Brain pericyte (primary cell): ENCODE measurements at places on chromosomes 1 and 21.
A peak's percentile ranks its signal among the peaks of the same experiment; 100 is the strongest.

DNA sequence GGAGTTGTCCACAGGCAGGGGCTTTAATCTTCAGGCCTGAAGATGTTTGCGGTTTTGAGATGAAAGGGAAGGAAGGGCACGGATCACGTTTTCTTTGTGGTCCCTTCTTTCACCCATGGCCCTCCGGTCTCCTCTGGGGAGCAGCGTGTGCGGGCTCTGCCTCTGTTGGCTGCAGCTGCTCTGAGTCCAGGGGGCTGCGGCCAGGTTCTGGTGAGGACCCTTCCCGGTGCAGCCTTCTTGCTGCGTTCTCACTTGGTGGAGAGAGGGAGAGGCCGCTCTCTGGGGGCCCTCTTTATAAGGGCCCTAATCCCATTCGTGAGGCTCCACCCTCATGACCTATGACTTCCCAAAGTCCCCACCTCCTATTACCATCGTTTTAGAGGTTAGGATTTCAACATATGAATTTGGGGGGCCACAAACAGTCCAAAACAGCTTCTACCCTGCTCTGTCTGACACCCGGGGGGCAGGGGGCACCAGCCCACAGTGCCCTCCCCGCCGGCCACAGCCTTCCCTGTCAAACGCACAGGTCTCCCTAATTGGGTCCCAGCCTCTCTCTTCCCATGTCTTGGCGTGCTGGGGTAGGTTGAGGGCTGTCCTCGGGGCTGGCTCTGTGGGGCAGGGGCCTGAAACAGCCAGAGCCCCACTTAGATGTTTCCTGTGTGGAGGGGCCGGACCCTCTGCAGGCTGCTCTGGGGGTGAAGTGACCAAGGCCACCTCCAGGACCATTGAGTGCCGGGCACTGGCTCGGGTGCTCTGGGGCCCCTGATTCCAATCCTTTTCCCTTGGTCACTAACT, 100.1 kb upstream of the C1orf174 start:
- no peak for DNase-seq

DNA sequence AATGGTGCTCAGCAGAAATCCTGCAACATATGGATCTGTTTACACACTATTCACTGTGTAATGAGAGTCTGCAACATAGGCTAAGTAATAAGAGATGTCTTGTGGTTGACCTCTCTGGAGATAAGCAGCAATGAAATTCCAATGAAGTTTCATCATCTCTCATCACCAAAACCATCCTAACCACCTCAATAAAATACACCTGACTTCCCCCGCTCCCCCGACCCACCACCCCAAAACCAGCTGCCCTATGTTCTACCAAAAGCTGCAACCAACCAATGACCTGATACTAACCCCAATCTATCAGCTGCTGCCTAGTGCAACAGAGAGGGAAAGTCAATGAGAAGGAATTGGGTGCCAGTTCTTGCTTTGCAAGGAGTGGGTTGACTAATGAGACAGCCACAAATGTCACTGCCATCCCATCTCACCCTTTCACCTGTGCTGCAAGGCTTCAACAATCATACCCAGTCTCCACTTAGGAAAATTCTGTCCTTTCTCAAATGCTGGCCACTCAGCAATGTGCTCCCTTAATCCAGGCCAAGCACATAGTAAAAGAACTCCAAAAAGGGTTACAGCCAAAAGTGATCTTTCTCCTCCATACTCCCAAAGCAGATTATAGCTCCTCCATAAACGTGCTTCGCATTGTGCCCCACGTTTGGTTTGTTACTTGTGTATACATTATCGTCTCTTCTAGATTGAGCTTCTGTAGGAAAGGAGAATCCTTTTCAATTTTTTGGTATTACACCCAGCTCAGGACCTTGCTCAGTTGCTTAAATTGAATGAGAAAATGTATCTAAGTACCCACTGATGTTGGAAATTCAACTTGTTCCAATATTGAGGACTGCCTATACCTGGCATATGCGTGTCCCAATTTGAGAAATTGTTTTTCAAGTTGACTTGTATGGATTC, 29.0 kb downstream of the MRPL39 start:
- no peak for DNase-seq

DNA sequence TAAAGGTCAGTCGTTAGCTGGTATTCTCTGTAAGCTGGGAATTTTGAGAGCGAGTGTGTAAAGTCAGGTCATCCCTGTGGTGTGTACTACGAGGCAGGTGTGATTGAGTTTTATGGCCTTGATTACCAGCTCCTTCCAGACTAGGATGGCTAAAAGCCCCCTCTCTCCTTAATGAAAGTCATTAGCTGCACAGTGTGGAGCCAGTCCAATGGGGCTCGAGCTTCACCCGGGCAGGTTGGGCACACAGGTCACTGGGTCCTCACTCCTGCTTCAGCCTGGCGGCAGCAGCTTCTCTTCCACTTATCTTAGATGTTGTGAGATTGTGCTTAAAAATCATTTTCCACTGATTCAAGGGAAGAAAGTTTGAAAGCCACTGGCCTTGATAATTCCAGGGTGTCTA, 3.0 kb downstream of the DMRTB1 start:
- no peak for DNase-seq

DNA sequence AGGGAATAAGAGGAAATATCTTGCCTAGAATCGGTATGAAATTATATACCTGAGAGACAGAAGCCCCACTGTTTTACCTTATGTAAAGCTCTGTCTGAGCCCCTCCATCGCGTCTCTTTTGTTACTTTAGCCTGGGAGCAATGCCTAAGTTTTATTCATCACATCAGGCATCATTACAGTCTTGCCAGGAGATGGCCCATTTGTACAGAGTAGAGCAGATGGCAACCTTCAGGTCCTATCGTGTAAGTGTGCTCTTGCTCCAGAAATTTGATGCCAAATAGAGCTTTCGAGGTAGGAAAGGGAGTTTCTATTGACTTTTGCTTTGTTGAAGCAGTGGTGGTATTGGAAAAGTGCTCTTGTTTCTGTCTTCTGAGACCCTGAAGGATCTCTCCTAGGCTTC, 24.9 kb downstream of the CFAP126 start:
- DNase-seq: no peak

GRCh38 chr1:20380616-20381035, 90.0 kb downstream of the VWA5B1 start:
- DNase-seq: no peak

DNA sequence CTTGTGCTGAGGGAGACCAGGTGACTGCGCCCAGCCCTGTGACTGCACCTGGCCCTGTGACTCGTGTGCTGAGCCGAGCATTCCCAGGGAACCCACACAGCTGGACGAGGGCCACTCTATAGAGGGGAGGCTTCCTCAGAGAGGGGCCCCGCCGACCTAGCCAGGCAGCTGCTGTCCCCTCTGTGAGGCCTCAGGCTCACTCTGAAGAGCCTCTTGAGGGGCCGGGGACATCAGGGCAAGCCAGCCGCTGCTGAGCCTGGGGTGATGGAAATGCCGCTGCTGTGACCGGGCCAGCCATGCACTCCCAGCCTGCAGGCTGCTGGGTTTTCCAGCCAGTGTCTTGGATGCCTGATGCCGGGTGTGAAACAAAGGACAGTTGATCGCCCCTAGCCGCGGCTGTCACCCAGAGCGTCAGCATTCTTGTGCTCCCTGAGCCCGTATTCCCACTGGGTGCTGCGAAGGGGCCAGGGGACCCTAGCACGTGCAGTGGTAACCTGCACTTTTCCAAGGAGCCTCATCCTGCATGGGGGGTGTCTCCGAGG, 17.5 kb downstream of the PFKL start:
- no peak for DNase-seq

- no peak for DNase-seq
Observed at GRCh38 chr1:180923021-180923841, 10.5 kb downstream of the KIAA1614 start.

- no peak for DNase-seq
Observed at GRCh38 chr21:26597981-26598380, 24.9 kb upstream of the CYYR1 start.

- DNase-seq: no peak
Observed at GRCh38 chr1:202438393-202439174, 90.1 kb downstream of the PPP1R12B start.

DNA sequence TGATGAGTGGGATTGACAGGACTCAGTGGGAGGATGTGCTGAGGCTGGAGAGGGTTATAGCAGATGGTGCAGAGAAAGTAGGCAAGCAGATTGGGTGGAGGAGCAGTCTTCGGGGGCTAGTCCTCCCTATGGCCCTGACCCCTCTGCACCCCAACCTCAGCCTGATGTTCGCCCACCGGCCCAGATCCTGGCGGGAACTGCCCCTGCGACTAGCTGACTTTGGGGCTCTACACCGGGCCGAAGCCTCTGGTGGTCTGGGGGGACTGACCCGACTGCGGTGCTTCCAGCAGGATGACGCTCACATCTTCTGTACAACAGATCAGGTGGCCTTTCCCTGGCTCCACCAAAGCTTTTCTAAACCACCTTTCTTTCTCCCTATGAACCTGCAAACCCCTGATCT, 9.6 kb upstream of the ECM1 start:
- DNase-seq: no peak

- DNase-seq: no peak
Observed at GRCh38 chr1:191752342-191752741, 405.9 kb upstream of the RGS18 start.

DNA sequence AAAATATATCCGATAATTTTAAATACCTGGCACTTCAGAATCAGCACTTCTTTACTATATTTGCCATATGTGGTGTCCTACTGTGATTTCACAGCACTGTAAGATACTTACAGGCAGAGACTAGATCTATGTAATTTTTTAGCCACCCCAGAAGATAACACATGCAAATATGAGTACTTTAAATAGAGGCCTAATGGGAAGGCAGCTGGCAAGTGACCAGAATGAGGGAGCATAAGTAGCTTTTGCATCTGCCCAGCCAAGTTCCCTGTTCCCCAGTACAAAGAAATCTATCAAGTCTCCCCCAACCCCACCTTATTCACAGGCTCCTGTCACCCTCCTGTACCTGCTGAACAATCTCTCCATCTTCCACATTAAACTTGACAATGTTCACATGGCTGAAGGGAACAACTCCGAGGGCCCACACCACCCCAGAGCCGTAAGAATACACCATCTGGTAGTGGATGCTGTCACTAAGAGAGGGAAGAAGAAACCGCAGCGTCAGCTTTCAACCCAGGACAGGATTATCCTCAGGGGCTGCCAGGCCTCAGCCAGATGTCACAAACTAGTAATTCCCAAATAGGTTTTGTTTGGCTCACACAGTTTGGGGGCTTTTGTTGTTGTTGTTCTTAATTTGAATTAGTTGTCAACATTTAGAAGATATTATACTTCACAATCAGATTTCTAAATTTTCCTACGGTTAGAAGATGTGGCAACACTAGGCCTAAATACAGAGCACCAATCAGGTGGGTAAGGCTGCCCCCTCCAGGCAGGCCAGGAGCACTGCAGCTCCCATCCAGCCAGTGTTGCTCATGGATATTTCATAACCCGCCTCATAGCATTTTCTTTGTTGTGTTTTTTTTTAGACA, 10.4 kb downstream of the EMC1 start:
- DNase-seq: peak; percentile 16

- no peak for DNase-seq
Observed at GRCh38 chr1:111484391-111485026, 10.7 kb downstream of the C1orf162 start.

GRCh38 chr21:42561762-42562650, 48.4 kb downstream of the SLC37A1 start:
- DNase-seq: no peak

GRCh38 chr1:152348447-152348846, 11.4 kb downstream of the FLG2 start:
- no peak for DNase-seq

DNA sequence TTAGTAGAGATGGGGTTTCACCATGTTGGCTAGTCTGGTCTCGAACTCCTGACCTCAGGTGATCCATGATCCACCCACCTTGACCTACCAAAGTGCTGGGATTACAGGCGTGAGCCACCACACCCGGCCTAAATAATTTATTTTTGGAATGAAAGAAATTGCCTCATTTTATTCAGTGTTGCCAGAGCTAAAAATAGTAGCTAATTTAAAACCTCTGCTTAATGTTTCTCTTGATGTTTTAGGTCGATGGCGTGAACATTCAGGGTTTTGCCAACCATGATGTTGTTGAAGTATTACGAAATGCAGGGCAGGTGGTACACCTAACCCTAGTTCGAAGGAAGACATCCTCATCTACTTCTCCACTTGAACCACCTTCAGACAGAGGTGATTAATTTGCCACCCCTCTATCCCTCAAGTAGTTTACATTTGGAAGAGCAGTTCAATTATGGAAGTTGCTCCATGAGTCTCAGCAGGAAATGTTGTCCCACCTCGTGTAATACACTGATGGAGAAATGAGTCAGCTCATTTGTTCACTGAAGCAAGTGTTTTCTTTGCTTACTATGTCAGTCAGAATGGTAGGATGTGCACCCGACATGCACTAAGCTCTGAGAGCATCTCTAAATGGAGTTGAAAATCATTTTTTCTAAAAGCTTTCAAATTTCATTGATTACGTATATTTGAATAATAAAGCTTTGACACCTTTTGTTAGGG, 54.9 kb downstream of the PATJ start:
- DNase-seq: no peak

DNA sequence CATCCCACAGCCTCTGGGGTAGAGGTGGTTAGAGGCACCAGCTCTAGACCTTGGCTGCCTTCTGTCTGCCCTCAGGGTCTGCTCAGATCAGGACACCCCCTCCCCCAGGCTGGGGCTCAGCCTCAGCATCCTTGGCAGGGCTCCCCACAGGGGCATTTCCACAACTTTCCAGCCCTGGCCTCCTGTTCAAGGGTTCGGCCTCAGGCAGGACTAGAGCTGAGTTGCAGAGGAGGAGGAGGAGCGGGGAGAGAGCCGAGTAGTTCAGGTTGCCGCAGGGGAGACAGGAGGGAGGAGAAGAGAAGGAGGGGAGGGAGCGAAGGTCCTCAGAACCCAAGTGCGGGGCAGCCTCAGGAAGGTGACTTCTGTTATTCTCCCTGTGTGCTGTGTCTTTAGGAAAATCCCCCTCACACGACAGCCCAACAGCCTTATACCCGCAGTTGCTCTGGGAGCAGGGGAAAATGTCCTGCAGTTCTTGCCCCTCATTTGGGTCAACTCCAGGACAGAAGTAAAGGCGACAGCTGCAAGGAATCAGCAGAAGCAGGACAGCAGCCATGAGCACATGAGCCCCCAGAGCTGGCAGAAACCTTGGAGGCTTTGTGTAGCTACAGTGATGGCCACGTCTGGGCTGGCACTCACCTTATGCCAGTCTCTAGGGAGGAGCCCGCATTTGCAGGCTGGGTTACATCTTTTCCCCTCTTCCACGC, 46.5 kb upstream of the TENT5B start:
- DNase-seq: no peak

DNA sequence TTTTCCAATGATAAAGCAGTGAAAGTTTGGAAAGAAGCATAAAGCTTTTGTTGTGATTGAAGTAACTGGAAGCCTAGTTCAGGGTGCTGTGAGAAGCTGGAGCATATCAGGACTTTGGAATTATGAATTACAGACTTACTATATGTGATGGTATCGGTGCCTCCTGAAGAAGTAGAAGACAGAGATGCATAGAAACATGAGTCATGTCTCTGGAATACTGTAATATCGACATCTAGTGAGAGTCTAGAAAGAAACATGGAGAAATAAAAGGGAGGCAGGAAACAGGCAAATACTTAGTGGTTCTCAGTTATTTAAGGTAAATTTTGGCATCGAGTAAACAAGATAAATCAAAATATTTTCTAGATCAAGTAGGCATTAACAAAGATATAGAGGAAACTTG, 103.0 kb downstream of the CAMTA1 start:
- no peak for DNase-seq
